ENCODE measurements at places on chromosomes 11 and 22. TPM values are rescaled to one million over a fixed set of nuclear protein-coding genes. Genes with fewer than 3 reads are reported as not detected.

DNA sequence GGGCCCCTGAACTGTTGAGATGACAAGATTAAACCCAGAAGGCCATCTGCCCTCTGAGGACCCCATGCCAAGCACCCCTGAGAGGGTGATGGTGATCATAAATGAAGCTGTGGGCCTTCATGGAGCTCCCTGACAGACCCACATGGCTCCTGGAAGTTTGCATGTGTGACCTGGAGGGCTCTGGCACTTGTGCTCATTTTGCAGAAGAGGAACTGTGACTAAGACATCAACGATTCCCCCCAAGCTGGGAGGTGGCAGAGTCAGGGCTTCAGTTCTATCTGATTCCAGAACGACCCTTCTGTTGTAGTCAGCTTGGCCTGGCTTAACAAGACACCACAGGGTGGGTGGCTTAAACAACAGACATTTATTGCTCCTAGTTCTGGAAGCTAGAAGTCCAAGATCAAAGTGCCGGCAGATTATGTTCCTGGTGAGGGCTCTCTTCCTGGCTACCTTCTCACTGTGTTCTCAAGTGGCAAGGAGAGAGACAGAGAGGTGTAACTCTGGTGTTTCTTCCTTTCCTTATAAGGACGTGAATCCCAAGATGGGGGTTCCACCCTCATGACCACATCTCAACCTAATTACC lies 46.4 kb upstream of the CD82 start:
- DNase-seq: no peak

OSBP2 gene
- total RNA-seq: 0.85 TPM

DNA sequence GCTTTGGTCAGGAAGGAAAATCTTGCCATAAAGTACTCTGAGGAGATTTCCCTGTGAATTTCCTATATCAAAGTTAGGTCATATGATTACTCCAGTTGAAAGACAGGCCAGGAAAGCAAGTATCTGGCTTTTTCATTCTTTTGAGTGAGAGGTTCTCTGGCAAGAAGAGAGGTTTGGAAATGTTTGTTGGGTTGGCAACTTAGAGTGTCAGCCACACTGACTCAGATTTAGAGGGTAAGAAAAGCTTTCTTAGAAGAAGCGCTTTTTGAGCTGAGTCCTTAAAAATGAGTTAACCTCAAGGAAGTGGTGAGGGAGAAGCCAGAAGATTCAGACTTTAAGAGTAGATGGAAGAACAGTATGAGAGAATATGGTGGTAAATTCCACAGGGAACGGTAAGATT lies 86.1 kb upstream of the BDNF start:
- DNase-seq: no peak

- DNase-seq: no peak
Observed at GRCh38 chr22:27003297-27003696, 345.9 kb downstream of the MIAT start.

DNA sequence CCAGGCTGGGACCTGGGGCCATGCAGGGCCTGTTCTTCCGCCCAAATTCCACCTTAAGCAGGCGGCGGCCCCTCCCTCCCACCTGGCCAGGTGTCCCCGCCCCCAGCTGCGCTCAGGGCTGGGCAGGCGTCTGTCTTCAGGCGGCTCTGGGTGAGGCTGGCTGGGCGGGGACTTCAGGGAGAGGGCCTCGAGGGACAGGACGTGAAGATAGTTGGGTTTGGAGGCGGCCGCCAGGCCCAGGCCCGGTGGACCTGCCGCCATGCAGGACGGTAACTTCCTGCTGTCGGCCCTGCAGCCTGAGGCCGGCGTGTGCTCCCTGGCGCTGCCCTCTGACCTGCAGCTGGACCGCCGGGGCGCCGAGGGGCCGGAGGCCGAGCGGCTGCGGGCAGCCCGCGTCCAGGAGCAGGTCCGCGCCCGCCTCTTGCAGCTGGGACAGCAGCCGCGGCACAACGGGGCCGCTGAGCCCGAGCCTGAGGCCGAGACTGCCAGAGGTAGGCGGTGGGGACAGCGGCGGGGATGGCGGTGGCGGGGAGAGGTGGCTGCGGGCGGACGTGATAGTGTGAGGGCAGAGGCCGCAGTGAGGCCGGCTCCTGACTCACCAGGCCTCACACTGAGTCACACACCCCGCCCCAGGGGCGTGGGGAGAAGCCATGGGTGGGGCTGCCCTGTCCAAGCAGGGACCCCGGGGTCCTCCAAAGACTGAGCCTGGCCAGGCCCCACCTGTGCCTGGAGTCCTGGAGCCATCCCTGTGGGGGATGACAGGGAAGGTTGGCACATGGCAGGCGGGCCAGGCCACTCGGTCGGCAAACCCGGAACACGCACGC lies at the start of gene PKP3:
TSS of gene PKP3 (plus strand) at position 176 of the 824 bp plus-strand sequence. CDS start at position 260, 84 bp downstream.
- DNase-seq: no peak

FOLH1 gene
- total RNA-seq: not detected

Measured in OCI-LY7 (cell line).